ENCODE measurements at places on chromosomes 16 and 17.

- no peak for DNase-seq
Observed at GRCh38 chr17:75102385-75102821, 7.4 kb upstream of the ARMC7 start.

DNA sequence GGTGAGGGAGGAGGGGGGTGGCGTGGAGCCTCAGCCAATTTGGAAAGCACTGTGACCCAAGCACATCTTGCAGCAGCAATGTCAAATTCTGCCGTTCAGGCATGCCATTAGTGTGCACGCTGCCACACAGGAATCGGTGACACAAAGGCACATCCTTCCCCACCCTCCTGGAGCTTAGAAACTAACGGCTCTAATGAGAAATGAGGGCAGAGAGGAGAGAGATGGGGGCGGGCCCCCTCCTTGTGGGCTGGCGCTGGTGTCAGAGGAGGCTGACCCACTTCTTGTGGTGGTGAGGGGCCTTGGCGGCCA, 94.8 kb downstream of the RTN4RL1 start:
- DNase-seq: no peak

DNA sequence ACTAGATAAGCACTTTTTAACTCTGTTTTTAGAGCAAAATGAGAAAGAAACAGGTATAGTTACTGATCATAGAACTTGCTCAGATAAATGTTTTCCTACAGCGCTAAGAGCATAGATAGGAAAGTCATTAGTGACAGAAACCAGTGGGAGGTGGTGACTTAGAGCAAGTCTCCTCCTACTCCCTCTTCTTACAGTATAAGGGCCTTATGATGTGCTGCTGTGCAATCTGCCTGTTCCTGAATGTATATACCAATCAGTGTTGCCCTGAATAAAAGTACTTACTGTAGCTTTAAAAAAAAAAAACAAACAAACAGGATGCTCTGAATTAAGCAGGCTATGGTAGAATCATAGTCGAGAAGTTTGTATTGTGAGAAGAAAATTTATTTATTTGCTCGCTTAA, 23.3 kb upstream of the RASL10B start:
- no peak for DNase-seq

DNA sequence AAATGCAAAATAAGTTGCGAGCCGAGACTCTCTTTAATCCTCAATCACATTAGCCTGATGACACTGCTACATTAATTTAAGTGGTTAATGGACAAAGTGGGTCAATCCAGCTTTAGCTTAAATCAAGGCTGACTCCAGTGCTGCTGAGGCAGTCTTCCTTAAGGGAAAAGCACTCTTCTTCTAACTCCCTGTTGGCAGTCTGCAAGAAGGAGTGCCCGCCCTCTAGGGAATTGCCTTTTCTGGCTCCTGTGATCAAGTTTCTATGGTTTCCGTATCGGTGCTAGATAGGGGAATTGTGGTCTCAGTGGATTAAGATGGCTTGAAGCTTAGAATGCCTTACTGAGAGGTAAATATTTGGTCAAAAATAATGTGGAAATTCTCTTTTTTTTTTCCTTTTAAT, 41.0 kb downstream of the HS3ST3B1 start:
- DNase-seq: no peak

DNA sequence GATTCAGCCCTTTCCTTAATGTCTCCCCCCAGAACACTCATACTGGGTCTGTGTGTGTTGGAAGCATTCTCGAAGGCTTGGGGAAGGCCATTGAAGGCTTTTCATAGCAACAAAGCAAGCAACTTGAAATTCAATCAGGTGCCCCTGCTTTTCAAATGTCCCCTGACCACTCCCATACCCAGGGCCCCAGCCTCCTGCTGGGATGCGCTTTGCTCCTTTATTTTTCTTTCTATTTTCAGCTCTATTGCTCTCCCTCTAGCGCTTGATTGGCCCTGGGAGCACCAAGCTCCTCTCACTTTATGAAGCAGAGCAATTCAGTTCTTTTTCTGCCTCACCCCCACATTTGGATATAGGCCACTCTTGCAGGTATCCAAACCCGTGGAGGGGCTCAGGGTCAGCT, 92.0 kb downstream of the WSCD1 start:
- no peak for DNase-seq

- no peak for DNase-seq
Observed at GRCh38 chr17:46841561-46842379, 9.6 kb upstream of the WNT9B start.

- DNase-seq: no peak
Observed at GRCh38 chr16:88882358-88883030, 16.0 kb upstream of the PABPN1L start.

DNA sequence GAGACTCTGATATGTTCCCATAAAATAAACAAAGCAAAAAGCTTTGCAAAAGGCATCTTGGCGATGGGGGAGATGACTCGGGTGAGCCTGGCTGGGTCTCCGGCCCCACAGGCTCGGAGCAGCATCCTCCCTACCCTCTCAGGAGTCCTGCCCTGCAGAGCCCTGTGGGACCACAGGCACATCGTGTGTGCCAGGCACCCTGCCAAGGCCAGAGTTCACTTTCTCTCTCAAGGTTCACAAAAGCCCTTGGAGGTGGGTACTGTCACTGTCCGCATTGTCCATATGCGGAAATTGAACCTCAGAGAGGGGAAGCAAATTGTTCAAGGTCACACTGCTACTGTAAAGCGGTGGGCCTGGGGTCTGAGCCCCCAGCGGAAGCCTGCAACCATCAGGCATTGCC, 48.5 kb downstream of the CRISPLD2 start:
- DNase-seq: no peak

- no peak for DNase-seq
Observed at GRCh38 chr16:27972500-27972899, 91.0 kb downstream of the GSG1L start.

DNA sequence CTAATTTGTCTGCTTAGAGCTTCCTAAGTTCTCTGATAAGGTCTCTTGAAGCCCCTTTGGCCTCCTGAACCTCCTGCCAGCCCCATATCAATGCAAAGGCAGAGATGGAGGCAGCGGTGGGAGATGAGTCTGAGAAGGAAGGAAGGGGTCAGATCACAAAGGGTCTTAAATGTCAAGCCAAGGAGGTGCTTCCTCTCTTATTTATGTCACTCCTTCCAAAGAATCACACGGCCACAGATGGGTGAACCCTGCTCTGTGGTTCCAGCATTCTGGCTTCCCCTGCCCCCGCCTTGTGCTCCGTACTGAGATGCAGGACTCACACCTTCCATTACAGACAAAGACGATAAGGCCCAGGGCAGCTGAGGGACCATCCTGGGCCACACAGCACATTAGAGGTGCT, 96.3 kb downstream of the GSG1L start:
- DNase-seq: no peak

- no peak for DNase-seq
Observed at GRCh38 chr16:24070851-24071250, 185.3 kb upstream of the CACNG3 start.

DNA sequence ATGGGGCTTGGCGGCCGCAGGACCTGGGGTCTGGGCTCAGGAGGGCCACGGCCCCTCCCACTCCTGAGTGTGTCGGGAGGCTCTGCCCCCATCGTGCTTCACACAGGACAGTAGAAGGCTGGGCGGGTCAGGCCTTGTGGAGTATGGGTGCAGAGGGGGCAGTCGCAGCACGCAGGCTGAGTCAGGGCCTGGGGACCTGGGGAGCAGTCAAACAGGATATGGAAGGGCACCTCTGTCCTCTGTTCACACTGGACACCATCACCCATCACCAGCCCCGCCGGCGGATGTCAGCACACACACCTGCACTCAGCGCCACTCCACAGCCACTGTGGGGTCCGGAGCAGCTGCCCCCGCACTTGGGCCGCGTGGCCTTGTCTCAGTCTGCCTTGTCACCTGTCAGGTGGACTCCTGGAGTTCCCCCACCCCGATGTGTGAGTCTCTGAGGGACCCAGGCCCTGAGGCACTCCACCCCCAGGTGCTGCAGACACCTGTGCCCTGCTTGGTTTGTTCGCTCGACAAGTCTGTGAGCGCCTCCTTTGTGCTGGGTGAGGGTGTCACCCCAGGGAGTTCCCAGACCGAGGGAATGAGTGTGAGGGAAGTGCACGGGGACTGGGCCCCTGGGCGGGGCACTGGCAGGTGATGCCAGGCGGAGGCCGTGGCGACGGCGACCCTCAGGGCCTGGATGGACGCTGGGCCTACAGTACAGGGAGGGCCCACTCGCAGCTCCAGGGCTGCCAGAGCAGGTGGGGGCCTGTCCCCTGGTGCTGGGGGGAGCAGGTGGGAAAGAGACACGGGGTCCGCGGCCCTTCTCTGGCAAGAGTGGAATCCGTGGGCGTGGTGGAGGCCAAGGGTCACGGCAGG, 31.7 kb downstream of the ZFPM1 start:
- no peak for DNase-seq

DNA sequence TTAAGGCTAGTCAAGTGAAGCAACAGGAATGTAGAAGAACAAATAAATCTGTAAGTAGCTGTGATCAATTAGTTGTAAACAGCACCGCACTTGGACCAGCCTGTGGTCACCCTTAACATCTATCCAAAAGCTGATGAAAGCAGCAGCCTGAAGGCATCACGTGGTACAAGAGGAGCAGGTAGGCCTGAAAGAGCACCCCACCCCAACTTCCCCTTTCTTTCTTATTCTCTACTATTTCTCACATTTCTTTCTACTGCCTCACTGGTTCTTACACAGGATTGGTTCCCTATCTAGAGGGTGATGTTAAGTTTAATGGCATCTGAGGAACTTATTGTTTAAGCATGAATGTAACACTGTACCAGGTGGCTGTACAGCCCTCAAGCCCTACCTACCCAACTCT, 42.6 kb upstream of the CLEC18B start:
- DNase-seq: no peak

DNA sequence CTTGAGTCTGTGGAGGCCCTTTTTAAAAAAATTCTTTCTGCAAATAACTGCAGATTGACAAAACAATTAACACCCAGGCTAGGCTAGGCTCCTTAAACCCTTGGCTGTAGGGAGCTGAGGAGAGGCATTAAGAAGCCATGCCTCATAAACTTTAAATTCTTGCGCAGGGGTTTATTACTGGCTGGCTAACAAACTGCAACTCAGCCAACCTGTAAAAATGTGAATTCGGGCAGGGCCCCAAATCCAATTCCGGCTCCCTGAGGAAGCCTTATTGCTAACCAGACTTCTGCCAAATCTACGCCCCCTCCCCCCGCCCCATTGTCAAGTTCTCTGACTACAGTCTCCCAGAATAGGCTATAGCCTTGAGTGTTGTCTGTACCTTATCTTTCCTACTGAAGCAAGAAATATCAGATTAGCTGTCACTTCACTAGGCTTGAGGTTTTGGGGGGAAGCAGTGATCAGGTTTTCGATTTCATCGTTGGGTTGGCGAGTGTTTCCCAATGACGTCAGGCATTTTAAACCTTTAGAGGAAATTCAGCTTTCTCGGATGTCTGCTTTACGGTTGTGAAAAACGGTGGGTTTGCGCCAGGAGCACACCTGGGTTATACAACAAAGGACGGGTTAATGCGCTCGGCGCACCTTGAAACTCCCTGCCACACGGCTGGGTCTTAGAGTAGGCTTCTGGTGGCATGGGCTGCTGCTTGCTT, 2.0 kb downstream of the CDH3 start:
- DNase-seq: no peak

DNA sequence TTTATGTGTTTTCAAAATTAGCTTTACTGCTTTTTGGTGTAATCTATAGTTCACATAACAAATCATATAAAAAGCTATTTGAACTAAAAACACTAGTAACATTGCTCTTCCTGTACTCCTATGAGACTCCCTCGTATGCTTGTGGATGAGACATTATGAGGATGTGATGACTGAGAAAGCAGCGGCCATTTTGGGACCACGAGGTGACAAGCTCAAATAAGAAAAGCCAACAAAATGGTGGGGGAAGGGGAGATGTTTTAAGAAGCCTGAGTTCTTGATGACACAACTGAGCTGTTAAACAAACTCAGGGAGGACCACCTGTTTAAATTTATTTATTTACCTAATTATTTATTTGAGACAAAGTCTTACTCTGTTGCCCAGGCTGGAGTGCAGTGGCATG, 4.5 kb downstream of the CCL18 start:
- no peak for DNase-seq

DNA sequence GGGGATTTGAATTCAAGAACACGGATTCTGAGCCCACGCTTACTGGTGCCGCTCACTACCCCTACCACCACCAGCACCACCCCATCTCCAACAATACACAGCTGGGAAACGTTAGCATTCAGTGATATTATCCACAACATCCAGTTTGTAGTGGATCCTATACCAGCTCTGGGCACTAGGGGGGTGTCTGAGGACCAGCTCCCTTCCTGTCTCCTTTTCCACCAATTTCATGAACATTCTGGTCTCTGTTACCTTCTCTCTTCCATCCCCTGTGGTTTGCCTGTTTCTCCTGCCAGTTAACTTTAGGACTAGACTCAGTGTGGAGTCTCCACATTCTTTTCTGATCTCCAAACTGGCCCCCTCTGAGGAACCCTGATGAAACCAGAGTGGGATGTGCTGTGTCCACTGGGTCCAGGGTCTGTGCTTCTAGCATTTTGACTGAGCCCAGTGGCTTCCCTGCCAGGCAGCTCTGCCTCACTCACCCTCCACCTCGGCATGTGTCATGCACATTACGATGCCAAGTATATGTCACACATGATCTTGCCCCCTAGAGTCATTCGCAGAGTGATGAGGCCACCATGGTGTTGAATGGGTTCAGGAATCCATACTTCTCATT, 187.0 kb upstream of the CDH13 start:
- no peak for DNase-seq

GRCh38 chr17:63989622-63990345, 8.4 kb upstream of the PRR29 start:
- no peak for DNase-seq

GRCh38 chr17:8745586-8746500, 1.2 kb upstream of the CCDC42 start:
- no peak for DNase-seq

DNA sequence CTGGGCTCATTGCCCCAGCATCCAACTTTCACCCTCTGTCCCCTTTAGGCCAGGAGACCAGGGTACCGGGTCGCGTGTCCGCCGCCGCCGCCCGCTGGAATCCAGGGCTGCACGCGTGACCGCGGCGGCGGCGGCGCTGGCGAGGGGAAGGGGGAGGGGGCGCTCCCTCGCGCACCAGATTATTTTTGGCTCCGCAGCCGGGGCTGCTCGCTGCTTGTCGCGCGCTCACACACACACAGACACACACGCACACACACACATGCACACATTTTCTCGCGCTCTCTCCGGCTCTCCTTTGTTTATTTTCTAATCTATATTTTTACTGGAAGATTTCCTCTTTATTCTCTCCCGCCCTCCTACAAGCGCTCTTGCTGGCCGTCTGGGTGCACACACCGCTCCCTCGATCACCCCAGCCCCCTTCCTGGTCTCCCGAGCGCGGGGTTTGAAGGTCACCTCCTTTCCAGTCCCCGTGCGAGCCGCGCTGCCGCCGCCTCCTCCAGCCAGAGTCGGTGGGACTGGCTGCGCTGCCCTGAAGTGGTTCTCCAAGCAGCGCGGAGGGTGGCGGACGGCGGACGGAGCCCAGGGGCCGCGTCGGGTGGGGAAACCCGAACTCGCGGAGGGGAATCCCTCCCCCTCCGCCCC, 921.4 kb upstream of the EEF2KMT start:
- DNase-seq: no peak

DNA sequence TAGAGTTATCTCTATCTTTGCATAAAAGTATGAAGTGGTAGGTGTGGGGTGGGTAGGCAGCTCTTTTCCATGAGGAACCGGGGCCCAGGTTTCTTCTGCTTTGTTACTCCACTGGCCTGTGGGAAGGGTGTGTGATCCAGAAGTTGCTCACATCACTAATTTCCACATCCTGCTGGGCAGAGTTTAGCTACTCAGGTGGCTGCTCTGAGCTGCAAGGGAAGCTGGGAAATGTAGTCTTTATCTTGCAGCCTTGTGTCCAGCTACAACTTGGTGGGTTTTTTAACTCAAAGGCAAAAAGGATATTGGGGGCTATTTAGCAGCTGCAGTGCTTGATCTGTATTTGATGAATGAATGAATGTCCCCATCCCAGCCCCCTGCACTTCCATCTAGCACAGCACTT, 335.3 kb downstream of the SNX29 start:
- no peak for DNase-seq

Data from cerebellar nuclear complex (tissue), 1 donor.